ENCODE measurements at places on chromosomes 16 and 17. TPM values are rescaled to one million over a fixed set of nuclear protein-coding genes. Genes with fewer than 3 reads are reported as not detected.

Gene KIF2B
- not detected for total RNA-seq

Gene SRCIN1
- total RNA-seq = not detected

Gene KRTAP4-9
- total RNA-seq = not detected

Gene RHBDF2
- 8.2 TPM for total RNA-seq

Gene SLC16A6
- total RNA-seq = 3.1 TPM

Gene C16orf54
- not detected for total RNA-seq

Gene DRC3
- total RNA-seq = 0.38 TPM

Gene CES5A
- not detected for total RNA-seq

Gene RNF112
- 0.58 TPM for total RNA-seq

Gene PIPOX
- 5.1 TPM for total RNA-seq

Gene RTN4RL1
- total RNA-seq = under 0.01 TPM

Gene NEUROD2
- not detected for total RNA-seq

Gene TNFRSF17
- not detected for total RNA-seq

Gene ITGB4
- total RNA-seq = 0.38 TPM

Gene RRAD
- 5.2 TPM for total RNA-seq

Gene MSLN
- under 0.01 TPM for total RNA-seq

Gene CCDC102A
- total RNA-seq = 20.3 TPM

Gene CTRB1
- total RNA-seq = not detected

Gene SLC35G6
- not detected for total RNA-seq

Gene SLC52A1
- total RNA-seq = 0.28 TPM

Gene JPH3
- not detected for total RNA-seq

Gene SLC4A1
- not detected for total RNA-seq

Gene GPR179
- total RNA-seq = not detected

Gene COX6A2
- not detected for total RNA-seq

Gene CLEC10A
- total RNA-seq = not detected
